ENCODE measurements at places on chromosomes 2 and 18.

- no peak for DNase-seq
These were observed 58.0 kb upstream of the EML6 start for GRCh38 chr2:54665436-54665856.

GRCh38 chr2:164061129-164061746, 325.4 kb upstream of the FIGN start:
- DNase-seq, result no peak

DNA sequence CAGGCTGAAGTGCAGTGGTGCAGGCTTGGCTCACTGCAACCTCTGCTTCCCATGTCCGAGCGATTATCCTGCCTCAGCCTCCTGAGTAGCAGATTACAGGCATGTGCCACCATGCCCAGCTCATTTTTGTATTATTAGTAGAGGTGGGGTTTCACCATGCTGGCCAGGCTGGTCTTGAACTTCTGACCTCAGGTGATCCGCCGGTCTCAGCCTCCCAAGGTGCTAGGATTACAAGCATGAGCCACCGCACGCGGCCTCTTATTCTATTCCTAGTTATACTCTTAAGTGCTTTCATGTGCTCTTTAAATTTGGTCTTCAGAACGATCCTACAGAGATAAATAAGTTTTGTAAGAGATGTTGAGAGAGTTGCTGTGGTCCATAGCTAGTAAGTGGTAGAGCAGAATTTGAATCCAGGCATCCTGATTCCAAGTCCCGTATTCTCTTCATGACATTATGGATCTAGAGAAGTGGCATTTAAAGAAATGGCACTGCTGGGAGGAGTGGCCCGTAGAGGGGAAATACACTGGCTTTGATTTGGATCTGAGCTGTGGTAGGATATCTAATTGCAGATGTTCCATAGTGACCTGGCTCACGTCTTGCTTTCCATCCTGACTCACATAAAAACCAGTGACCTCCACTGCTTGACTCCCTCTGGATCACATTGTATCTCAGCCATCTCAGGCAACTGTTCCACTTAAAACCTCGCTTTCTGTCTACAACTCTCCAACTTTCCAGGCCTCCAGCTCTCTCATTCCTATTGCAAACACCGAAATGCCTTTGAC, 22.8 kb upstream of the ME2 start:
- DNase-seq, result no peak

DNA sequence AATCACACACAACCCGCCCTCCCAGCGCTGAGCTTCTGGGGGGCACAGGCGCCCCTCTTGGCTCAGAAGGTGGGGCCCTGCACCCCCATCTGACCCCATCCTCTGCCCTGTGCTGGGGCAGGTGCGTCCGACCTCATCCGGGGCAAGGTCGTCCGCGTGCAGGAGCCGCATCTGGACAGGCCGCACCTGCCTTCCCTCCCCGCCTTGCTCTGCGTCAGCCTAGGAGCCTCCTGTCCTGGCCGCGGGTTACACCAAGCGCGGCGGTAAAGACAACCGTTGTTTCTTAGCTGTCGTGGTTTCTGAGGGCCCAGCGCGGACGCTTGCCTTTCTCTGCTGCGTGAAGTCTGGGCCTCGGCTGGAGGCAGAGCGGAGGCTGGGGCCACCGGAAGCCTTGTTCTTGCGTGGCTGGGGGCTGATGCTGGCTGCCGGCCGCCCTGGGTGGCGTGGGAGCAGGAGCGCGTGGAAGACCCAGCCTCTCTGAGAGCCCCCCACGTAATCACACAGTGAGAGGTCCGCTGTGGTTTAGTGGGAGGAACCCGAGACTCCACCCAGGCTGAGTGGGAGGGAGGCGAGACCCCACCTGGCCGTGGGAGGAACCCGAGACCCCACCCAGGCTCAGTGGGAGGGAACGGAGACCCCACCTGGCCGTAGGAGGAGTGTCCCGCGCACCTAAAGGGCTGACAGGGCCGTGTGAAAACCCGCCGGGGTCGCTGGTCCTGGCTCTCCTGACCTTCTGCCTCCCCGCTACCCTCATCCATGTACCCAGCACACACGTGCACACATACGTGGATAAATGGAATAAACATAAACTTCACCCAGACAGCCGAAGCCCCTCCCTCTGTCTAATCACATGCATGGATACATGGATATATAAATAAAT, 51.8 kb downstream of the KCNG2 start:
- no peak for DNase-seq

GRCh38 chr2:46349115-46349547, 51.9 kb downstream of the EPAS1 start:
- no peak for DNase-seq

- no peak for DNase-seq
These were observed 117.2 kb downstream of the COL6A3 start for GRCh38 chr2:237296756-237297155.

- no peak for DNase-seq
These were observed 18.4 kb downstream of the SH2D6 start for GRCh38 chr2:85436836-85437487.

Data from stimulated activated CD8-positive, alpha-beta memory T cell treated with anti-CD3 and anti-CD28 coated beads, Interleukin-7, amount 100 ng/mL, for 1 hour (primary cell).